Stimulated activated CD4-positive, alpha-beta T cell treated with anti-CD3 and anti-CD28 coated beads, Interleukin-15, amount 100 ng/mL, for 24 hours (primary cell): ENCODE measurements at places on chromosomes 7 and 10.

DNA sequence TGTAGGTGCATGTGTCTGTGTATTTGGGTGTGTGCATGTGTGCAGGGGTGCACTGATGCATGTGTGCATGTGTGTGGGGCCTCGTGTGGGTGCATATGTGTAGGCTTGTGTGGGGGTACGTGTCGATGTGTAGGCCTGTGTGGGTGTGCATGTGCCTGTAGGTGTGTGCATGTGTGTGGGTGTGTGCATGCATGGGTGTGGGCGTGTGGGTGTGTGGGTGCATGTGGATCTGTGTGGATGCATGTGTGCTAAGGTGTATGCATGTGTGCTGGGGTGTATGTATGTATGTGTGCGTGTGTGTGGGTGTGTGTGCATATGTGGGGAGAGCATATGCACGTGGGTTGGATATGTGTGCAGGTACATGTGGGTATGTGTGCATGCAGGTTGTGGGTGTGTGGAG is 73.2 kb downstream of the NKX6-2 start:
- no peak for DNase-seq

- no peak for DNase-seq
Measured at GRCh38 chr7:66182920-66183319, 22.2 kb upstream of the TPST1 start.

DNA sequence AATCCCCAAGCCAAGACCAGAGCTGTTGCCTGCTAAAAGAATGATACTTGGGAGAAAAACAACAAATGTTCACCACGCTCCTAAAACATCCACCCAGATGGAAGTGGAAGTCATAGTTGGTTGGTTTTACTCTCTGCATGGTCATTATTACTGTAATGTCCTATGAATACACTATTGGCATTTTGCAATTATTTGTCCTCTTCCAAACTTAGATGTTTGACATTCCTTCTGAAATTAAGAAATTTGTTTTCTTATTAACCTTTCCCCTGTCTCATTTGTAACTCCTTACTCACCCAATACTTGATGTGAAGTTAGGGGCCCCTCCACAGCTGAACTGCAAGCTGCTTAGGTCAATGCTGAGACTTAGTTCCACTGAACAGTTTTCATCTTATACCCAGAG is 383.3 kb downstream of the INHBA start:
- no peak for DNase-seq

DNA sequence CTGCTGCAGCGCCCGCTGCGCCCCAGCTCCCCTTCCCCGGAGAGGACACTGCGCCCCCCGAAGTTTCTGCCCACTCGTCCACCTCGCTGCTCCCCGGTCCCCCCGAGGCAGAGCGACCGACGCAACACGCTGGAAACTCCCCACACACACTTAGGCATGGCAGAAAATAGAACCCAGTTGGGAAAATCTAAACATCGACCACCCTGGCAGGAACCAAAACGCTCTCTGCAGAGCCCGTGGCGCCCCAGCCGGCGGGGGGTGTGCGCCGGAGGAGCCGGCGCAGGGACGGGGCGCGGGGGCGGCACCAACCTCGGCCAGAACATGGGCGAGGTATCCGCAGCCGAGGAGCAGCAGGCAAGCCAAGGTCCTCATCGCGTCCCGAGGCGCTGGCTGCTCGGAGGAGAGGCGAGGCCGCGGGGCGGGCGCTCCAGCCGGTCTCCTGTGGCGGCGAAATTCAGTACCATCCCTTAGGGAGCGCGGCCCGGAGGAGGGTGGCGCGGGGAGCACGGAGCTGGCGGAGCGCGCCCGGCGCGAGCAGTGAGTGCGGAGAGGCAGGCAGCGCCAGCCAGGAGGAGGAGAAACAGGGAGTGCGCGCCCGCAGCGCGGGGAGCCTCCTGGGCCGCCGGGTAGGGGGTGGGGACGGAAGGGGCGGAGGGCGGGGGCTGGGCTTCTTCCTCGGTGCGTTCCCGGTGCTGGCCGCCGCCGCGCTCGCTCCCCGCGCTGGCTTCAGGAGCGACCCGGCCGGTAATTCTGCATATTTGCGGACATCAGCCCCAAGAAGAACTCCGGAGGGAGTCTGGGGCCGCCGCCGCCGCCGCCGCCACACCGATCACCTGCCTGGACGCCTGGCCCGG is 789 bp downstream of the PDGFA start:
- peak; percentile 77 for DNase-seq

GRCh38 chr7:36396150-36396549 is 6.5 kb downstream of the ANLN start:
- peak; percentile 12 for DNase-seq

DNA sequence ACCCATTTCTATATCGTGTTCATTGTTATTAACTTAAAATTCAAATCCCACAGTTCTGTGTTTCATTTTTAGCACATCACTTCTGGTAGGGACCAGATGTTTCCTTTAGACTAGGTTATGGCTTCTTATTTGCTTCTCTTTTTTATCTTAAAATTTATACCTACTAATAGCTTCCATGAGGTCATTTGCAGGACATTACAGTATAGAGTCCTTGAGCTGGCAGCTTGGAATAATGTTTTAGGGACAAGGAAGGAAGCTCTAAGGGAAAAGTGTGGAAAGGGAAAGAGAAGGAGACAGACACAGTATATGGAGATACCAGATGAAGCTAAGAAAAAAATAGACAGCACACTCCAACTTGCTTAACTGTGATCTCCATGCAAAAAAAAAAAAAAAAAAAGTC is 48.8 kb upstream of the CD36 start:
- DNase-seq: no peak

DNA sequence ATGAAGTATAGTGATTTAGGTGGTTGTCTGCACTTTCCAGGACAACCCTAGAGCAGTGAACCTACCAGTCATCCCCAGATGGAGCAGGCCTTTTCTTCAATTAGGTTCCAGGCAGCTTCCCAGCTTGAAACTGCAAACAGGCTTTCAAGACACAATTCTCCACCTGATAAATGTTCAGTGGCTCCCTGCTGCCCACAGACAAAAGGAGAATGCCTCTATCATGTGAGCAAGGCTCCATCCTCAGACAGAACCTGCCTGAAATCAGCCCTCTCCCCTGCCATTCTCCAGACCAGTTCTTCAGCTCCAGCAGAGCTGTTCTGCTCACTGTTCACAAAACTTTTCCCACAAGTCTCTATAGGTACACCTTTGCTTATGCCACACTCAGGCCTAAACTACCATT is 22.1 kb downstream of the RELN start:
- no peak for DNase-seq
